Brain (organoid and tissue), 16 donors: ENCODE measurements at places on chromosomes 5 and 9.

GRCh38 chr5:111532886-111533582 is 20.7 kb upstream of the STARD4 start:
- DNase-seq: no peak

GRCh38 chr5:151461312-151461711 is 13.9 kb downstream of the SLC36A1 start:
- no peak for DNase-seq

GRCh38 chr5:120405923-120406322 is 58.2 kb upstream of the PRR16 start:
- no peak for DNase-seq

DNA sequence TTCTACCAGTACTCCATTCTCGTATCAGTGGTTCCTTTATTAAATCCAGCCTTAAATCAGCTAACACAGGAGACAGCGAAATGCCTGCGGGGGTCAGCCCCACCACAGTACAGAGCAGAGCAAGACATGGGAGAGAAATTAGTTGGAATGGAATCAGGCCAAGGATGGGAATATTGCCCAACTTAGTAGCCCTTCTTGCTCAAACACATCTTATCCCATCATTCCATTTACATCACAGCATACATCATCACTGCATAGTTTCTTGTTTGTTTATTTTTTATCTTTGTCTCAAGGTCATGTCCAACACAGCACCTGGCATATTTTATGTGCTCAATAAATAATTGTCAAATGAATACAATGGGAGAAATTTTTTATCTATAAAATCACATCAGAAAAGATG is 34.3 kb upstream of the DAB2 start:
- no peak for DNase-seq

GRCh38 chr9:111427186-111427585 is 57.0 kb downstream of the ECPAS start:
- DNase-seq: no peak

DNA sequence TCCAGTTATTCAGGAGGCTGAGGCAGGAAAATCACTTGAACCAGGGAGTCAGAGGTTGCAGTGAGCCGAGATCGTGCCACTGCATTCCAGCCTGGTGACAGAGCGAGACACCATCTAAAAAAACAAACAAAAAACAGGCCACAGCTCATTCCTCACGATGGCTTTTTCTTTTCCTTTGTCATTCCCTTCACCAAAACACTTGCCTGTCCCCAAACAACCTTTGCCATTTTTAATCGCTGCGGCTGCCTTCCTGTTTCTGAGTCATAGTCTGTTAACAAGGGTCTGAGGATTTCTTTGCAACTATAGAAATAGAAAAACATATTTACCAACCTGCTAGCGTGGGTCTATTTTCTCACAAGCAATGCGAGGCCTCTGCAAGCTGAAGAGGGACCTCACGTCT is 123.0 kb upstream of the FSTL4 start:
- no peak for DNase-seq

GRCh38 chr5:82861701-82862100 is 215.5 kb downstream of the TMEM167A start:
- no peak for DNase-seq

- DNase-seq: no peak
Measured at GRCh38 chr9:85428230-85428629, 313.5 kb downstream of the AGTPBP1 start.

- no peak for DNase-seq
Measured at GRCh38 chr5:149497357-149497756, 53.9 kb downstream of the CSNK1A1 start.

GRCh38 chr9:110153431-110153830 is 54.5 kb downstream of the C9orf152 start:
- DNase-seq: no peak

GRCh38 chr5:148561801-148562311 is 92.5 kb downstream of the HTR4 start:
- DNase-seq: no peak

- no peak for DNase-seq
Measured at GRCh38 chr9:136204838-136205706, at the start of gene LHX3. LHX3 (minus strand) TSS chr9:136205128; CDS start chr9:136205012, 116 bp downstream.

- DNase-seq: no peak
Measured at GRCh38 chr5:9421884-9422283, 124.0 kb downstream of the SEMA5A start.

GRCh38 chr9:125409637-125410521 is 148.3 kb downstream of the GAPVD1 start:
- peak; percentile 69 for DNase-seq

DNA sequence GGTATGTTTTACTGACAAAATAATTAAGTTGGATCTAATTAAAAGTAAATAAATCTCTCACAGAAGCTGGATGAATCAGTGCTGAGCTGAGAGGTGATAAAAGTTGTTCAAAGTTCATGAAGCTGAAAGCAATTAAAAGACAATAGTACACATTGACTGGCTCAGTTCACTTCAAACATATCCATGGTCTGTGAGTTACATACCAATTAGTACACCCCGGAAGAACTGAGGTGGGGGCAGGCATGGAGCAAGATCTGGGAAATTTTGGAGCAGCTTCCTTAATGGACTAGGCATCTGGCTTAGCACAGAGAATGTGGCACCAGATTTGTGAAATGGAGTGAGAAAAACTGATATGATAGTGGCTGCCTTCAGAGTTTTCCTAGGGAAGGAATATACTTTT is 152.7 kb downstream of the ATP10B start:
- DNase-seq: peak; percentile 35

GRCh38 chr9:107730666-107731065 is 241.1 kb upstream of the KLF4 start:
- DNase-seq: no peak

GRCh38 chr5:124410539-124411488 is 335.6 kb downstream of the ZNF608 start:
- DNase-seq: no peak

- DNase-seq: no peak
Measured at GRCh38 chr5:109865637-109866036, 175.9 kb downstream of the MAN2A1 start.

GRCh38 chr5:58545912-58546311 is 37.0 kb upstream of the RAB3C start:
- no peak for DNase-seq

DNA sequence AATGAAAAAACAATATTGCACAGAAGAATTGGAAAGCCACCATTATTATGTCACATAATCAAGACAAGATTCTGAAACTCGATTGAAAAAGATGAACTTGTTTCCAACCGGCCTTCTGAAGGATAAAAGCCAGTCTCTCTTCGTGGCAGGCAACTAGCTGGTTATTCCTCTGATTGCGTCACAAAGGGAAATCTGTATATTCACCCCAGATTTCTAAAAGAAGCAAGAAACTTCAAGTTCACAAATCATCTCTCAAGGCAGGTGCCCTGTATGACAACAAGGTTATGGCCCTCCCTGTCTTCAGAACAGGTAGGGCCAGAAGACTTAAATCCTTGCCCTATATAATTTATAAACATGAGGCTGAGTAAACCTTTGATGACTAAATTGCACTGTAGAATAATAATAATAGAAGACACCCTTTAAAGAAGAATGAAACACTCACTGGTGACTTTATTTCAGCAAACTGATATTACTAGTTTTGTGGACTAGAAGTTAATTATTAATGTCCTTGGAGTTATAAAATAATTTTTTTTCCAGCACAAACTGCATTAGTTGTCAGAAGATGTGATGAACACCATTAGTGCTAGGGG is 2.9 kb upstream of the KLF4 start:
- no peak for DNase-seq

GRCh38 chr5:146599261-146599660 is 83.3 kb upstream of the GPR151 start:
- DNase-seq: no peak

DNA sequence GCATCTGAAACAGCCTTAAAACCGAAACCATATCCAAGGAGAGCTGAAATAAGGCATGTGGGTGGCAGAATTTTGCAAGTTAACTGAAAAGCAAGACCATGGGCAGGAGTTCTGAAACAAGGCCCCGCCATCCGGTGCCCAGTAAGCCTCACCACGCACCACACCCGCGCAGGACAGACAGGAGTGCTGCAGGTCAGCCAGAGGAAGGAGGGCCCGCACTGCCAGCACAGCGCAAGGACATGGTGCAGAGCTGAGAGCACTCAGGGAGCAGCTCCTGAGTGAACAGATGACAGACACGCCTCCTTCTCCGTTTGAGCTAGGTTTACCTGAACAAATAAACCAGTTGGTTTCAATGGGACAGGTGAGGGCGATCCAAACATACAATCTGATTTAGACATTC is 16.5 kb upstream of the ISCA1 start:
- no peak for DNase-seq

GRCh38 chr9:5951686-5952211 is 61.1 kb downstream of the MLANA start:
- DNase-seq: no peak

DNA sequence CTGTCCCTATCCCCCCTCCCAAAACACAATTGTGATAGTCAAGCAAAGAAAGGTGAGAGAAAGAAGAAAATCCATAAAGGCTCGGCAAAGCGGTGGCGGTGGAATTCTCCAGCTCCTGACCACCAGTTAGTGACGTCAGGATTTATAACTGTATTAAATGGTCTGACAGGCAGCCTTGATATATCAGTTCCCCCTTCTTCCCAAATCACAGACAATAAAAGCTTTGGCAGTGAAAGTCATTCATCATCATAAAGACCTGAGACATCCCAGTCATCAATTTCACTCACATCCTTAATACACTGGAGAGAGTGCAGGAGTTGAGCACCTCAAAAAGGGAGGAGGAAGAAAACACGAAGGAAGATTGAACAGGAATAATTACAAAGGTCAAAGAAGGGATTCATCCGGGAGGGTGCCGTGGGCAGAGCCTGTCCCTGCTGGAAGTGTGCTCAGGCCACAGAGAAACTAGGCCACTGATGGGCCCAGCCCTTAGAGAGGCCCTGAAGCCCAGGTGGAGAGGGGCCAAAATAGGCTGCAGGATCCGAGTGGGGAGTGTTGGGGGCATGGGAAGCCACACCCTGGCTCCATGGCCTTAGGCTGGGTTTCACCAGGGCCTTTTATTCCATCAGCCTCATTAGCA is 131.9 kb downstream of the PAX5 start:
- DNase-seq: peak; percentile 41

- DNase-seq: no peak
Measured at GRCh38 chr9:19380826-19381075, 715 bp upstream of the RPS6 start.

- DNase-seq: no peak
Measured at GRCh38 chr9:129280623-129281271, 102.7 kb upstream of the IER5L start.

DNA sequence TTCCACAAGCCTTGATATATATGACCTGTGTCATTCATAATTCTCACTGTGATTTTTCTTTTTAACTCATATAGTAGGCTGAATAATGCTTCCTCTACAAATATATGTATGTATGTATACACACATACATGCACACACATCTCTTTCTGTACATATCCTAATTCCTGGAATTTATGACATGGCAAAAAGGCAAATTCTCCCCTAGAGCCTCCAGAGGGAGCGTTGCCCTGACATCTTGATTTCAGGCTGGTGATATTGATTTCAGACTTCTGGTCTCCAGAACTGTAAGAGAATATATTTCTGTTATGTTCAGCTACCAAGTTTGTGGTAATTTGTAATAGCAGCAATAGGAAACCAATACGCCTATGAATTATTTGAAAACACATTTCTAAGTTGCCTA is 166.6 kb upstream of the GAS1 start:
- DNase-seq: no peak

DNA sequence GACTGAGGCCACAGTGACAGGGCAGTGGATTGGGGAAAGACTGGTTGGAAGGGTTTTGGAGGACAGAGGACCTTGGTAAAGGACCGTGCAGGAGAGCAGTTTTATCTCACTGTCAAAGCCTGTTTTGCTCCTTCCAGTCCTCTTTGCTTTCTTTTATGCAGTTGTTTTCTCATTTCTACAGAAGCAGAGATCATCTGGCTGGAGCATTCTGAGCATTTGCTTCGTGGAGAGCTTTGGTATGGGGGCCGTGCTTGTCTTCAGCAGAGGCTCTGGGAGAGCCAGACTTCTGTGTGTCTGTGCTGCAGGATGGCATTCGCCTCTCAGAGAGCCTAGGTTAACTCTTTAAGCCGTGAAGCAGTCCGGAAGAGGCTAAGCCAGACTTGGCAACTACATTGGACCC is 171.8 kb upstream of the TUT7 start:
- no peak for DNase-seq

GRCh38 chr9:94577571-94577970 is 16.1 kb downstream of the FBP2 start:
- DNase-seq: no peak

DNA sequence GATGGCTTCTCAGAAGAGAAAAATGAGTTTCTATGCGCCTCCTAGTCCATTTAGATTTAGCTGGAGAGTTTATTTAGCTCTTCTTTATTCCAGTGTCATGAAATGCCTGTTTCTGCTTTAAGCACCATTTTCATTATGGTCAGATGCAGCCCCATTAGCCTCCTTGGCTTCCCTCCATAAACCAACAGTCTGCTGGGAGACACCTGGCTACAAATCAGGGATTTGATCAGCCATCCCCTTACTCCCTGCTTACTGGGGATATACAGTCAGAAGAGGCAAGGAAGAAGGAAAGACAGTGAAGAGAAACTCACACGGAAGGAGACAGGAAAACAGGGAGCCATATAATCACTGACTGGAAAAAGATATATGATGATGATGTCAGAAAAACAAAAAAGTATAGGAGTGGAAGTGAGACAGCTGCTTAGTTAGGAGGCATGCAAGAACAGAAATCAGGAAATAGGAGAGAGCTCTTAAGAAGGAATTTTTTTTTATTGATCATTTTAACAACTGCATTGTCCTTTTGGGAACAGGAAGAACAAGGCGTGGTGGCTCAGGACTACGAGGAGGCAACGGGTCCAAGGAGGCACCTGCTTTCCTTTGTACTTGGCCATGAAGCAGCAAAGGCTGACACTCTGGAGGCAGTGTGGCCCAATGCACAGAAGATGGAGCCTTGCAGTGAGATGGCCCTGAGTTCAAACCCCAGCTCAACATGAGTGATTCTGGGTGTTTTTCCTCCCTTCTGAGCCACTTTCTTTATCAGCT is 56.1 kb downstream of the MED27 start:
- peak; percentile 72 for DNase-seq

DNA sequence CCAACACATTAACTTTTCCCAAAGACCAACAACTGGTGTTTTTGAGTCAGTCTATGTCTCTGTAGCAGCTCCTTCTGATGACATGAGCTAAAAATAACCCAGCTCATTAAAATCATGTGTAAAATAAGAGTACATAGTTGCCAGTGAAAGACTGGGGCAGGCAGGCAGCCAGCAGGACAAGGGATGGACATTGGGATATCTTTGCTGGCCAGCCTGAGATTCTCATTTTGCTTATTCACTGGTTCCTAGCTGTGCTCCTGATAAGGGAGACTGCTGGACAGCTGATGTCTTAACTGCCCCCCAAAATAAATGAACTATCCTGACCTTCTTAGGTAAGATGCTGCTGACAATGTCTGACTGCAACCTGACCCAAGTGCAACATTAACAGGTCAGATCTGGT is 33.9 kb downstream of the EPB41L4B start:
- no peak for DNase-seq
